ENCODE measurements at places on chromosomes 11 and 22.

DNA sequence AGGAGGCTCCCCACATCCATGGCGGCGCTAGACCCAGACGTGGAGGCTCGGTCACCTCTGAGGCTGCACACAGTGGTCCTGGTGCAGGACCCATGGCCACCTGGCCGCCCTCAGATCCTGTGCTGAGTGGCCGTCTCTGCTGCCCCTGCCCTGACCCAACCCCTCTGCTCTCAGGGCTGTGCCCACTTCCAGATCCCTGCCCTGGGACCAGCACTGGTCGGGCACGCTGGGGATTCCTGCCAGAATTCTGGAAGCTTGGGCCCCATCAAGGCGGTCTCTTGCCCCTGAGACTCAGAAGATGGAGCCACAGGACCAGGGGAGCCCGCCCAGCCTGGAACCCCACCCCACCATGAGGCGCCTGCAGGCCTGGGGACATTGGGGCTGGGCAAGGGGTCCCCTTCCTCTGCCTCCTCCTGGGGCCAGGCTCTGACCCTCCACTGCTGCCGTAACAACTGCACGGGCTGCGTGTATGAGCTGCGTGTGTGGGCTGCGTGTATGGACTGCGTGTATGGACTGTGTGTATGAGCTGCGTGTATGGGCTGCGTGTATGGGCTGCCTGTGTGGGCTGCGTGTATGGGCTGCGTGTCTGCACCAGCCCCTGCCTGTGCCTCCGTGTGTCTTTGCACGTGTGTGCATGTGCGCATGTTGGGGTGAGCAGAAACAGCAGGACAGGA, 48.7 kb downstream of the IGLL1 start:
- no peak for DNase-seq

DNA sequence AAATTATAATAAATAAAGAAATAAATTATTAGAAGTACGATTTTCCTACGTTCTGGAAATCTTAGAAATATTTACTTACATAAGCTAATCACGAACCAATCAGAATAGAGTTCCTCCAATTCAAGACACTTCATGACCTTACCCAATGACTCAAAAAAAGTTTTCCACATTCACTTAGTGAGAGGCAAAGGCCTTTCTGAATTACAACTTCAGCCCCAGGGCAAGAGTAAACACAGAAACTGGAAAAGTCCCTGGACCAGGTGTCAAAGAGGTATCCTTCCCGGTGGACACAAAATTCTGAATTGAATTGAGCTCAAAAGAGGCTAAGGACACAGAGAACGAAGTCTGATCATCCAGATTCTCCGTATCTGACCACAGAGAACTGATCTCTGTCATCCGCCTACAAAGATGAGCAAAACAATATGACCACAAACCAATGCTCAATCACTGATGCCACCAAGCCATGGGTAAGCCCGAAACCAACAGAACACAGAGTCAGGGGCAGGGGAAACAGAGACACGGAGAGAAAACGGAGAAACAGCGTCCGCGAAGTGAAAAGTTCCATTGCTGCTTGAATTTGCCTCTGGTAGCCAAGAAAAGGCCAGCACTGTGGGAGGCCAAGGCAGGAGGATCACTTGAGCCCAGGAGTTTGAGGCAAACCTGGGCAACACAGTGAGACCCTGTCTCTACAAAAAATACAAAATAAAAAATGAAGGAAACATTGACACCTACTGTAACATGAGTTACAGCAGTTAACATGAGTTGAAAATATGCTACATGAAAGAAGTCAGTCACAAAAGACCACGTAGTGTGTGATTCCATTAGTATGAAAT, 6.8 kb downstream of the BID start:
- DNase-seq = no peak

GRCh38 chr11:77112641-77113381, 10.2 kb downstream of the OMP start:
- no peak for DNase-seq

GRCh38 chr11:95736809-95737208, 52.8 kb downstream of the FAM76B start:
- no peak for DNase-seq

- no peak for DNase-seq
These were observed 37.5 kb upstream of the PHF21B start for GRCh38 chr22:45047260-45047659.

DNA sequence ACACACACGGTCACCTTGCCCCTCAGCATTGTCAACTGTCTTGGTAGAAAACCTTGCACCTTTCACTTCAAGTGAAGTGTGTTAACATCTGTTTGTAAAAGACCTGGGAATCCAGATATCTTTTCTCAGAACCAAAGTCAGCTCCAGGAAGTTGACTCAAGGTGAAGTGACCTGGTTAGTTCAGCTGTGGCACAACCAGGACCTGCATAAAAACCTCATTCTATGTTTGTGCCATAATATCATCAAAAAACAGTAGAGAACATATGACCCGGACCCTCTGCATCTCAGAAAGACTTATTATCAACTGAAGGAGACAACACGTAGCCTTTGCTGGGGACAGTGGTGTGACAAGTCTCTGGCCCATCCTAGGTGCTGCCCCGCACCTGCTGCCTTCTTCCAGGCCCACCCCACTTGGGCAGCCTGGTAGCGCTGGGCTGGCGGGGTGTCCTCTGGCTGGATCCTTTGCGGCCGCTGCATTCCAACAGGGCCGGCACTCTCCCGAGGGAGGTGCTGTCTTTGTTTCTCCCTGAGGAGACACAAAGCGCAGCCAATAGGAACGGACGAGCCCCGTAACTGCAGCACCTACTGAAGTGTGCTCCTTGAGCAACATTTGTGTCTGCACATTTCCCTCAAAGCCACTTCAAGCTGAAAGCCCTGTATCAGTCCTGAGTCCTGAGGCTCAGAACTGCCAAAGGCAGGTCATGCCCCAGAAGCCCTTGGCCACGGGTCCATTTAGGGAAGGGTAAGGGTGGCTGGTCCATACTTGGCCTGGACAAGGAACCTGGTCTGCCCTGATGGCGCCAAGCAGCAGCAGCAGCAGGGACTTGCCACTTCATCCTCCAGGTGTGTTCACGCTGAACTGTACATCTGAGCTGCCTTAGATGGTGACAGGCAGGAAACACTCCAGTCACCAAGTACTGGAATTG, 25.2 kb downstream of the LRRC74B start:
- DNase-seq = no peak

DNA sequence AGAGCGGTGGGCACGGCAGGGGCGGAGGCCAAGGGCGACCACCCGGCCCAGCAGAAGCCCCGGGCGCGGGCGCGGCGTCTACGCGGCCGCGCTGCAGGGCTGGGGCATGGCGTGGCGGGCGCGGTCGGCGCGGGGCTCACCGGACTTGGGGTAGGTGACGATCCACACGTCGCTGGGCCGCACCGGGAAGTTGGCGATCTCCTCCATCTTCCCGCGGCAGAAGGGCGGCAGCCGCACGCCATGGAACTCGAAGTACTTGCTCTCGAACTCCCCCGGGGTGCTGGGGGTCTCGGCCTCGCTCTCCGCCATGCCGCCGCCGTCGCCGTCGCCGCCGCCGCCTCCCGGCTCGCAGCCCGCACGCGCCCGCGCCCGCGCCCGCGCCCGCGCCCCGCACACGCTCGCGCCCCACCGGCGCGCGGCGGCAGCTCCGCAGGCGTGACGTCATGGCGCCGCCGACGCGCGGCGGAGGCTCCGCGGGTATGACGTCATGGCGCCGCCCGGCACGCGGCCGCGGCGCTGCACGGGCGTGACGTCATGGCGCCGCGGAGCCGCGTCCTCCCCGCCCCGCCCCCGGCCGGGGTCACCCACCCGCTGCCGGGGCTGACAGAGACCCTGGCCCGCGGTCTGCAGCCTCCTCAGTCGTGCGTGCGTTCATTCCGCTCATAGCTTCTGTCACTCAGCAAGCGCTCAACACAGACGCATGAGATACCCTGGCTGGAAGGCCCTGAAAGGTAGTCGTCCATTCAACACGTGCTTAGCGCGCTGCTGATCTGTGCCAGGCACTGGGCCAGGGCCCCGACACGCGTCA, at the start of gene SULT4A1:
Gene SULT4A1, minus strand, starts transcription at position 440 of the 808 bp plus-strand sequence. Its CDS starts 131 bp downstream, at position 309.
- DNase-seq = no peak

DNA sequence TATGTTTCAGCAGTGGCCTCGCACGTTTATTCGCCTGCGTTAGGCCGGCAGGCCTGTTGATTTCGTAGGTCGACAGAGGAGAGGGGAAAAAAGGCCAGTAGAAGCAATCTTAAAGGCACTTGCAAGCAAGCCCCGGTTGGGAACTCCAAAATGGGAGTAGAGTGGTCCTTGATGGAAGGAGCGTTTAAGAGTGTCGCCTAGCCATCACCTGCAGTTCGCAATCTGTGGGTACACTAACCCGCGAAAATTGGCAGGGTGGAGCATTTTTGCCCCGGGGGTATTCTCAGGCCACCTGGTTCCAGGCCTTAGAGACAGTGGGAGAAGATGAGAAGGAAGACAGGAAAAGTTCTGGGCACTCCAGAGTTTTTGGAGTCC, 1.1 kb downstream of the EWSR1 start:
- peak; percentile 1 for DNase-seq

DNA sequence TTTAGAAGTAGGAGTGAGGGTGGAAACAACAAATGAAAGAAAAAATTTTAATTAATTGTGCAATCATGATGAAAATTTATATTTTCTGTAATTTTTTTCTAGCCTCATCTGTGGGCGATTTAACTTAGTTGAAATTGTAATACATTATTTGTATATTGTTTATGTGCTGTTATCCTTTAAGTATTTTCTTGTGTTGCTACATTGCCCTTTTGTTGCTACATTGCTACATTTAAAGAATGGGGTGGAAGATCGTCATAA, 106.2 kb upstream of the OR4B1 start:
- no peak for DNase-seq

DNA sequence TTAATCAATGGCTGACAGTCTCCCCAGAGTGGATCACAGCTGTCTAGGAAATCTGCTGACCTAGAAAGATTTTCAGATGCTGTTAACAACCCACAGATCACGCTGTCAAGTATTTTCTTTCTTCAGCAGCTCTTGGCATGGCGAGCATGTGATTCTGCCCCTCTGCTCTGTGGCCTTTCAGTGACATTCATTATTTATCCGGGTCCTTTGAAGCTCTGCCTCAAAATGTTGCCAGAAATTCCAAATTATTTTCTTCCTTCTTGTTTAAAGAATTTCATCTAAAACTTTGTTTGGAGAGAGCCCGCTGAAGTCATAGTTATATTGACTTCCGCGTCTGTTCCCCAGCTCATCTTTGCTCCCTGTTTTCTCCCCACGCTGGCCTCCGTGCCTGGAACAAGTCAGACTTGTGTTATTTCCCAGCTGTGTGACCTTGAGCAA, 134.1 kb downstream of the COMMD9 start:
- DNase-seq = no peak

DNA sequence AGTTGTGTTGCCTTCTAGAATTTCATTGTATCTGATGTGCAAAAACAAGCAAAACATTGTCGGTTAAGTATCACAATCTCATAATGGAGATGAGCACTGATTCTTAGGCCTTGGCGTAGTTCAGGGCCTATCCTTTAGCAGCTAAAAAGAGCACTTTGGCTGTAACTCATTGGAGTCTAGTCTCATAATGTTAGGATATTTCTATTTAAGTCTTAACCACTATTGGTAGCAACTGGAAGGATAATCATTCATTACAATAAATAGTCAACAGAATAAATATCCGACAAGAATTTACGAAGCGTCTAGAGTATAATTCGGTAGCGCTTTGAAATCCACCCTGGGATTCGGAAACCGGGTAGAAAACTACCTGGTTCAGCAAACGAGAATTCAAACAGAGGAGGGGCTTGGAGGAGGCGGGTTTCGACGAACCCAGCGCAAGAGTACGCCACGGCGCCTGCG, 461 bp upstream of the EED start:
- peak; percentile 91 for DNase-seq

DNA sequence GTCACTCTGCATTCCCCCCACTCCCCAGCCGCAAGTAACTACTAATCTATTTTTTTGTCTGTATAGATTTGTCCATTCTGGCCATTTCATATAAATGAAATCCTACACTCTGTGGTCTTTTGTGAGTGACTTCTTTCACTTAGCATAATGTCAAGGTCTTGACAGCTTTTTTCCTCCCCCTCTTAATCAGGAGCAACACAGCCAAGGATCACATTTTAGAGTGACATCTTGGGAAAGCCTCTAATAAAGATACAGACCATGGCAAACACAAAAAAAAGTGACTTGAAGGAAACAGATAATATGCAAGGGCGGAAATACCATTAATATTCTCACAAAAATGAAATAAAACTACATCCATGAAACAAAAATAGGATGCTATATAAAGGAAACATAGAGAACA, 43.9 kb downstream of the RAB30 start:
- DNase-seq = no peak

DNA sequence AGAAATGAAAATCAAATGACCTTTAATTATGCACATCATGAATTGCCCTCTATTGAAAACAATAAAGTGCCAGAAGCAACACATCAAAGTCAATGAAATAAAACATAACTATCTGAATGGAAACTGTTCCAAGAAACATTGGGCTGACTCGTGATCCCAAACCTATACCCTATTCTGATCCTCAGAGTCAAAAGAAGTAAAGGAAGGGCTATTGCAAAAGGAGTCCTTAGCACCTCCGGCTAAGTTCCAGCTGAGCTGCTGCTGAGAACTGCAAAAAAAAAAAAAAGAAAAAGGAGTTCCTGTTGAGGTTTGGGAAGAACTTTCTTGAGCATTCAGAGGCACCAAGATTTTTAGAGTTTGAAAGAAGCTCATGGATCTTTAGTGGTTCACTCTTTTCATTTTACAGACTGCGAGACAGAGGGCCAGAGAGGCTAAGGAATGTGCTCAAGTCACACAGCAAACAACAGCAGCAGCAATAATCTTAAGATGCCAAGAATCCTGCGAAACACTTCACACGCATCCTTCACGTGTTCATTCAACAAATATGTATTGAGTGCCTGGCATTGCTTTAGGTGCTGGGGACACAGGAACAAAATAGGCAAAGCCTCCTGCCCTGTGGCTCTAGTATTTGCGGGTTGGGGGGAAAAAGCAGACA, 841 bp upstream of the TMPRSS13 start:
- no peak for DNase-seq

GRCh38 chr11:76770642-76771445, 12.3 kb upstream of the TSKU start:
- no peak for DNase-seq

- peak; percentile 70 for DNase-seq
These were observed at the start of gene TMEM9B for GRCh38 chr11:8964324-8965320. Gene TMEM9B (minus strand): TSS chr11:8964442. CDS start chr11:8964313, 129 bp downstream.

GRCh38 chr11:68946416-68947090, 34.2 kb downstream of the MRGPRD start:
- no peak for DNase-seq

DNA sequence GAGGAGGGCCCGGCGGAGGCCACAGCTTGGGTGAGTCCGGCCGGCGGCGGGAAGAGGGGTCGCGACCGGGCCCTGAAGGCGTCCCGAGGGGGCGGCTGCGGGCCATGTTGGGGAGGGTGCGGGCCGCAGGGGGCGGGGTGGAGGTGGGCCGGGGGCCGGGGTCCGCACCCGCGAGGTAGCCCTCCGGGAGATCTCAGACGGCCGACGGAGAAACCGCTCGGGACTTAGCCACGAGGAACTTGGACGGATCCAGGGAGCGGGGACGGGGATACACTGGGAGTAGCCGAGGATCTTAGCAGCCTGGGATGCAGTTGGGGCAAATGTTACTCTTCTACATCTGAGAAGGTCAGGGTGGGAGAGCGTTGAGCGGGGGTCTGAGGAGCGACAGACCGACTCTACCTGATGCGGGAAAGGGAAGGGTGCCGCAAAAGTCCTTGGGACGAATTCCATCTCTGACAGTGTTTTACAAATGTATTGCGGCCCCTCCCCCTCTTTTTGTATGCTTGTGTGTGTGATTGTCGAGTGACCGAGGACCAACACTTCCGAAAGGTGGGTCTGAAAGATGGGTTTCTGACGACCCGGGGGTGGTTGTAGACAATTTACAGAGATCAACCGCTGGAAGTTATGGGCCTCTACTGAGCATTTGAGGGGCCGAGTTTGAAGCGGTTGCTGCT, 658 bp downstream of the STIP1 start:
- DNase-seq = no peak

GRCh38 chr11:113681282-113681681, 24.8 kb downstream of the TMPRSS5 start:
- DNase-seq = no peak
